ENCODE measurements at places on chromosomes 16 and 17.

GRCh38 chr17:79305768-79306423, 231.3 kb downstream of the ENGASE start:
- no peak for DNase-seq

- no peak for DNase-seq
Observed at GRCh38 chr17:33501185-33501584, 208.1 kb upstream of the ASIC2 start.

- no peak for DNase-seq
Observed at GRCh38 chr16:84607061-84607460, 10.8 kb downstream of the COTL1 start.

DNA sequence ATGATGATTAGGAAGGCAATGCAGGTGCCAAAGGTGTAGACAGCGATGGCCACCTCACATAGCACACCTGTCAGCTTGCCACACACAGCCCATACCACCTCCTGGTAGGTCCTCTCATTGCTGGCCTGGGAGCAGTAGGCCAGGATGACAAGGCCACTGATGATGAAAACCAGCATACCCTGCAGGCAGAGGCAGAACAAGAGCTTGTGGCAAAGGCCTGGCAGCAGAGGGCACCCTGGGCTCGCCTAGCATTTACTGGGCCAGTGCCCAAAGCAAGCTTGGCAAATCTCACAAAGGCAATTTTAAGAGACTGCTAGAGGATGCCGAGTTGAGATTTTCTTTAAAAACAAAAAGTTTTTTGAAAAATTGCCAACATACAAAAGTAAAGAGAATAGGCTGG, 5.9 kb downstream of the SLC38A7 start:
- DNase-seq: peak; percentile 24

GRCh38 chr16:2971985-2972784, 3.0 kb downstream of the PAQR4 start:
- DNase-seq: no peak

- no peak for DNase-seq
Observed at GRCh38 chr17:39508987-39509386, 47.7 kb downstream of the CDK12 start.

GRCh38 chr17:29687596-29687995, 64.9 kb upstream of the CORO6 start:
- DNase-seq: no peak

DNA sequence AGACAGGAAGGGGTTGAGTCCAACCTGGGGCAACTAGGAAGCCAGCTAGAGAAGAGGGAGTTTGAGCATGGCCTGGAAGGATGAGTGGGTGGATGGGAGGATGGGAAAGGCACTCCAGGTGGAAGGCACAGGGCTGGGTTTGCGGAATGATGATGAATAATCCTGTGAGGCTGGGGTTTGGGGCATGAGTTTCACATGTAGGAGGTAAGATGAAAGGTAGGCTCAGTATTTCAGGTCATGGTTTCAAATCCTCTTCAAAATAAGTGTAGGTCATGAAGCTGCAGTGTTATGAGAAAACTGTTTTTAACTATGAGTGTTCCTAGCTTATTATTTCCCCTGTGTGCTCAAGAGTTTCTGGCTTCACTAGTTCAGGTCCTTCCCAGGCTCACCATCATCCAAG, 130.3 kb downstream of the SKAP1 start:
- DNase-seq: no peak

- no peak for DNase-seq
Observed at GRCh38 chr17:76542984-76543383, 3.1 kb downstream of the PRCD start.

GRCh38 chr17:40493697-40494096, 7.7 kb downstream of the TNS4 start:
- DNase-seq: no peak

GRCh38 chr17:44280392-44280937, 12.5 kb upstream of the SLC4A1 start:
- DNase-seq: no peak

DNA sequence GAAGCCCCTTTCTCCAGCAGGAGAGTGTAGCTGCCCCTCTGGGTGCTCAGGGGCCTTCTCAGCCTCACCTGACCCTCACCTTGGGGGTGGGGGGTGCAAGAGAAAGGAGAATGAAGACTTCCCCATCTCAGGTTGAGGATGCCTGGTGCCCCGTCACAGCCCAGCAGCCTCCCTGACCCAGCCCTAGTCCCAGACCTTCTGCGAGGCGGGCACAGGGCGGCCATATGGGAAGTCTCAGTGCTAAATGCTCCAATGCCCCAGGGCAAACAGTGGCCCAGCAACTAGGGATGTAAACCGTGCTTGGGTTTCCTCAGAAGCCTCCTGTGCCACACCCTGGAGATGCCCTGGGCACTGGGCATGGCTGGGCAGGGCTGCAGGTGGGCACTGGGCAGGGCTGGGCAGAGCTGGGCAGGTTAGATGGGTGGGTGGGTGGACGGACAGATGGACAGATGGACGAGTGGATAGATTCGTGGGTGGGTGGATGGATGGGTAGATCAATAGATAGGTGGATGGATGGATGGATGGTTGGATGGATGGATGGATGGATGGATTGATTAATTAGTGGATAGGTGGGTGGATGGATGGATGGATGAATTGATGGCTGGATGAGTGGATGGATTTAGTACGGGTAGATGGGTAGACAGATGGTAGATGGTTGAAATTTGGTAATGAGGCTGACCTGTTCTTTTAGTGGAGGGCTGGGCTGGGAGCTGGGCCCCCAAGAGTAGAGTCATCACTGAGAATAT, 16.8 kb downstream of the TPSD1 start:
- no peak for DNase-seq

- DNase-seq: no peak
Observed at GRCh38 chr16:48210747-48211146, 33.4 kb upstream of the LONP2 start.

- no peak for DNase-seq
Observed at GRCh38 chr17:74250324-74250995, 23.6 kb upstream of the DNAI2 start.

DNA sequence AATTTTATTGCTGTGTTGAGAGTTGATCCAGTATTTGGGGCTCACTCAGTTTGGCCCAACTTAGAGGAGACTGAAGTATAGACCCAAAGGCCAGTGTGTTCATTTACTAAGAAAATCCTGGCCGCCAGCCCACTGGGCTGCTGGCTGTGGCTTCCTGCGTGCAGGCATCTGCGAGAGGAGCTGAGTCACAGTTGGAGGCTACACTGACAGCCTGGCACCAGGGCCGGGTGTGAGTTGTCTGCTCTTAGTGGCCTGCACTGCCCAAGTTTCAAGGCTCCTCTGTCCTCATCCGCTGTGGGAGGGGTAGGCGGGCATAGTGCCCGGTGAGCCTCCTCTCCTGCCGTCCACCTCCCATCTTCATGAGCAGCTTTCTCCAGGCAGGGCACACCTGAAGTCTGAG, 54.2 kb downstream of the PLD6 start:
- DNase-seq: peak; percentile 24

GRCh38 chr17:34110315-34110714, 144.8 kb upstream of the CCL2 start:
- no peak for DNase-seq

- no peak for DNase-seq
Observed at GRCh38 chr17:21277332-21277731, 7.2 kb upstream of the MAP2K3 start.

DNA sequence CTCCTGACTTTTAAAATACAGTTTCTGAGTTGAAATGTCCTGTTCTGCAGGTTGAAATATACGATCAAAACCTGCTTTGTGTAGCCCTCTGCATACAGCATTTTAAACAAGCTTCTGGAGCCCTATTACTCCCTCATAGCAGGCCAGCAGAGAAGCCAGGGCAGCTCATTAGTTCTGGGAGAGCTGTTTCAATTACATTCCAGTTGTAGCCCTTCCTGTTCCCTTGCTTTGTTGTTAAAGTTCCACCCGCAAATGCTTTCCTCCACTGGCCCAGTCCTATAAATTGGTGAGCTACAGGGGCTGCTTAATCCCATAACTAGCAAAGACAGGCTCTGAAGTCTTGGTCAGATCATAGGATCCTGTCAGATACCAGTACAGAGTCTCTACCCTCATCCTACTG, 162.5 kb downstream of the SLC39A11 start:
- DNase-seq: no peak

DNA sequence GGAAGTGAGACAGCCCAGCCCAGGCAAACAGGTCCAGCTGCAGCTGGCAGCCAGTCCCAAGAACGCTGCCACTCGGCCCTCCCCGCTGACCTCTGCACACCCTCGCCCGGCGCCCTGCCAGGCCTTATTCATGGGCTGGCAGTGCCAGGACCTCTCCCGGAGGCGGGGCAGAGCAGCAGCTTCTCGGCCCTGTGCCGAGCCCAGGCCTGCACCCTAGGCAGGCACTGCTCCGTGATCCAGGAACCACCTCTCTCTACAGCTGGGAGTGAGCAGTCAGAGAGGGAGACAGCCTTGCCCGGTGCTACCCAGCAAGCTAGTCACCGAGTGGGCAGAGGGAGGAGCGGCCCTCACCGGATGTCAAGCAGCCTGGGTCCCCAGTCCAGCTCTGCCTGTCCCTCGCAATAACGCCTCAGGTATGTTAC, 79.9 kb upstream of the CBX4 start:
- no peak for DNase-seq

DNA sequence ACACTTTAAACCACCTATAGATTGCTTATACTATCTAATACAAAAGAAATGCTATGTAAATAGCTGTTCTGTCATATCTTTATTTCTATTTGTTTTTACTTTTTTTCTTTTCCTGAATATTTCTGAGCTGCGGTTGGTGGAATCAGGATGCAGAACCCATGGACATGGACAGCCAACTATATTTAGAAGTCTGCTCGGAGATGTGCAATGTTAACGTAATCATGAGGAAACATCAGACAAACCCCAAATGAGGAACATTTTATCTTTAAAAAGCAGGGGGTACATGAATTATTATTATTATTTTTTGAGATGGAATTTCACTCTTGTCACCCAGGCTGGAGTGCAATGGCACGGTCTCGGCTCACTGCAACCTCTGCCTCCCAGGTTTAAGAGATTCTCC, 31.4 kb upstream of the GHDC start:
- no peak for DNase-seq

DNA sequence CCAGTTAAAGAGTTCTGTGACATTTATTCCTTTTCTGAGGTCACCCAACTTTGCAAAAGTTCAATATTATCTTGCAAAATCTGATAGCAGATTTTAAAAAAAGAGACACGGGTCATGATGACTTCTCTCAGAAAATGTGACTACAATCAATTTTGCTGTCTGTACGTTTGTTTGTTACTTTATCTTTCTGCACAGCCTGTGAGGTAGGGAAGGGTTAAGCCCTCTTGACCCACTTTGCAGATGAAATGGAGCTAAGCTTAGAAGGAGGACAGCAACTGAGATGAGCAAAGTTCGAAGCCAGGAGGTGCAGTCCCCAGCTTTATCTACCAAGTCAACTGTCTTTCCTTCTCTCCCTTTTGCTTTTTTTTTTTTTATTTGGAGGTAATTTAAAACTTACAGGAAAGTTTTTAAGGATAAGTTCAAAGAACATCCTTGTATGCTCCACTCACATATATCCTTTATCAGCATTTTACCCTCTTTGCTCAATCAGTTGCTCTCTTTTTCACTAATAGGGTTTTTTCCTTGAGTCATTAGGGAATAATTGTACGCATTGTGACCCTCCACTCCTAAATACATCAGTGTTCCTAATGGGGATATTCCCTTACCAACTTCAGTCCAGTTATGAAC, 86.8 kb downstream of the MSI2 start:
- no peak for DNase-seq

DNA sequence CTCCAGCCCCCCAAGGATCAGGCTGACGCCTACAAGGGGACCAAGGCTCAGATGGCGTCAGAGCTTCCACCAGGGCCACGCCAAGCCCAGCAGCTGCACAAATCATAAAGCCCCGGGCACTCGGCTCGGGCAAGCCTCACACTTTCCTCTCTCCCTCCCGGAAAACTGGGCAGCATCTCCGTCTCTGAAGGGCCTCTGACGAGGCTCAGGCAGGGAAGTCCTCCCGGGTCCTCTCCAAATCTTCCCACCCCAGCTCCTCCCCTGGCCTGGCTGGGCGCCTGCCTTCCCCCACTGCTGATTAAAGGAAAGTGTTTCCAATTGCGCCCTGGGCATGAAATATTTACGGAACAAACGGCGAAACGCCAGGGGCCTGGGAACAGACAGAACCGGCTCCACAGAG, 38.5 kb downstream of the PIEZO1 start:
- no peak for DNase-seq

DNA sequence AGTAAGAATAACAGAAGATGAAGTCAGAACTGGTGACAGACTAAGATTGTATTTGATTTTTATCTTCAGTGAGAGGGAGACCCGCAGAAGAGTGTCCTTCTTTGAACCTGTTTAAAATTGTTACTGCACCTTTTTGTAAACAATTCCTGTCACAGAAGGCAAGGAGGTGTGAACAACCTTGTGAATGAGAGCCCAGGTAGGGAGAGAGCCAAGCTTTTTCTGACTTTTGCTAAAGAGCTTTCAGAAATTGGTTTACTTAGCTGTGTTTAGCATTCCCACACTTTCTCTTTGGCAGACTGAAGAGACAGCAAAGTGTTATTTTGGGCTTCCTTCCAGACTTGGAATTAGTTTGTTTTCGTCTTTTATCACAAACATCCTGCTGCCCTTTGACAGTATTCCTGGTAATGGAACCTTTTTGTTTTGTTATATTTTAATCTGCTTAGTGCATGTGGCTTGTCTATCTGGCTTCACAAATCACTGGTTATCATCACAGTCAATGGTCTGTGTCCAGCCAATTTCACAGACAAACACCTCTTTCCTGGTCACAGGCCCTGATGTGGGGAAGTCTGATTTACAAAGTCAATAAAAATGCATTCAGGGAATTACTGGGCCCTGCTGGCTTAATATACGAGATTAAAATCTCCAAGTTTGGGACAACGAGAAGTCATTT, 85.7 kb upstream of the HS3ST2 start:
- DNase-seq: no peak

DNA sequence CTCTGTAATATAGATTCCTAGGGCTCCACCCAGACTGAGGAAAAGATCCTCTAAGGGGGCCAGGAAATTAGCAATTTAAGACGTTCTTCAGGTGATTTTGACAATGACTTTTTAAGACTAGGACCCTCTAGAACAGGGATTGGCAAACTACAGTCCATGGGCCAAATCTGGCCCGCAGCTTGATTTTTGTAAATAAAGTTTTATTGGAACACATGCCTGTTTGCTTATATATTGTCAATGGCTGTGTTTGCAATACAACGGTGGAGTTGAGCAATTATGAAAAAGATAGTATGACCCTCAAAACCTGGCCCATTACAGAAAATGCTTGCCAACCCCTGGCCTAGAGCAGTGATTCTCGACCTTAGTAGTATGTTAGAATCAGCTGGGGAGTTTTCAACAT, 181.9 kb downstream of the SOX9 start:
- no peak for DNase-seq

DNA sequence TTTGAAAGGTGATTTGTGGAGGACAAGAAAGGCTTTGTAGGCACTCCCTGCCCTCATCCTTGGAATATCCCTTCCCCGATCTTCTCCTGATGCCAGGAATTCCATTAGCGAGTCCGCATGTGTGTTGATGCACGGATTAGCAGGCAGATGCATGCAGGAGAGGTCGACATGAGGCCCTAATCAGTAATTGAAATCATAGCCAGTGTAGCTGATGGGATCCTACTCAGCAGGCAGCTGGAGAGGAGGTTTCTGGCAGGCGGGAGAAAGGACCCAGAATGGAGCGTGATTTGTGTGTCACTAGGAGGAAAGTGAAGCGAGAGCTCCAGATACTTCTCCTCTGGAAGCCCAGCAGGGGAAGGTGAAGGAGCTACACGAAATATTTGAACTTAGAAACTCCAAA, 196.3 kb upstream of the CDH11 start:
- no peak for DNase-seq

Measured in activated CD8-positive, alpha-beta T cell treated with anti-CD3 and anti-CD28 coated beads for 36 hours (primary cell).